ENCODE measurements at places on chromosomes 4 and X. TPM values are rescaled to one million over a fixed set of nuclear protein-coding genes. Genes with fewer than 3 reads are reported as not detected.
A peak's percentile ranks its signal among the peaks of the same experiment; 100 is the strongest.

- H3K27ac ChIP-seq: no peak overlapping the region
- H3K27me3 ChIP-seq: no peaks in the 10 kb centered on the region
- H3K36me3 ChIP-seq: no peaks in the 10 kb centered on the region
- no peaks in the 10 kb centered on the region for H3K4me1 ChIP-seq
Measured at GRCh38 chr4:167602157-167602556, 367.9 kb upstream of the SPOCK3 start.

- H3K4me3 ChIP-seq: no peak overlapping the region
- H3K36me3 ChIP-seq: no peaks in the 10 kb centered on the region
- no peak for DNase-seq
- H3K4me1 ChIP-seq: no peaks in the 10 kb centered on the region
Measured at GRCh38 chr4:166422475-166422874, 549.4 kb downstream of the TLL1 start.

The WAS gene
- 5.2 TPM for total RNA-seq

DNA sequence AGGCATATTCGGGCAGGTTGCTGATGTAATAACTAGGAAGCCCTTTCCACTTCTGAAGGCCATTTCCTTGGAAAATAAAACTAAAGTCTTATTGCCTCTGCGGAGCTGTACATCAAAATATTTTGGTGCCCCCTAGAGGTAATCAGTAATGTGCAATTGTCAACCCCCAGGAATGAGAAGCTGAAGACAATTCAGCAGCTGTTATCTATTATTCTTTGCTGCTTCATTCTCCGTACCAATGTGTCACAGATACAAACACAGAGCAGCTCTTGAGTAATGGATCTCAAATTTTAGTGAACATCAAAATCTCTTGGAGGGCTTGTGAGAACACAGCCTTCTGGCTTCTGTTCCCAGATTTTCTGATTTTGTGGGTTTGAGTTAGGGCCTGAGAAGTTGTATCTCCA is 3.5 kb upstream of the SLIT2 start:
- DNase-seq: no peak
- peaks cover 18% of the 10 kb centered on the region for H3K4me1 ChIP-seq
- peaks cover 10% of the 10 kb centered on the region for H3K27me3 ChIP-seq
- H3K36me3 ChIP-seq: no peaks in the 10 kb centered on the region
- H3K27ac ChIP-seq: no peak overlapping the region
- H3K4me3 ChIP-seq: no peak overlapping the region

- no peak overlapping the region for H3K27ac ChIP-seq
- no peaks in the 10 kb centered on the region for H3K36me3 ChIP-seq
- DNase-seq: no peak
- H3K4me3 ChIP-seq: no peak overlapping the region
- peaks cover 15% of the 10 kb centered on the region for H3K4me1 ChIP-seq
Measured at GRCh38 chrX:65589304-65589703, 54.7 kb upstream of the LAS1L start.

GRCh38 chr4:31365006-31365690 is 645.0 kb downstream of the PCDH7 start:
- H3K4me3 ChIP-seq: no peak overlapping the region
- H3K36me3 ChIP-seq: no peaks in the 10 kb centered on the region
- no peaks in the 10 kb centered on the region for H3K4me1 ChIP-seq
- H3K27ac ChIP-seq: no peak overlapping the region
- DNase-seq: no peak
- H3K27me3 ChIP-seq: no peaks in the 10 kb centered on the region

DNA sequence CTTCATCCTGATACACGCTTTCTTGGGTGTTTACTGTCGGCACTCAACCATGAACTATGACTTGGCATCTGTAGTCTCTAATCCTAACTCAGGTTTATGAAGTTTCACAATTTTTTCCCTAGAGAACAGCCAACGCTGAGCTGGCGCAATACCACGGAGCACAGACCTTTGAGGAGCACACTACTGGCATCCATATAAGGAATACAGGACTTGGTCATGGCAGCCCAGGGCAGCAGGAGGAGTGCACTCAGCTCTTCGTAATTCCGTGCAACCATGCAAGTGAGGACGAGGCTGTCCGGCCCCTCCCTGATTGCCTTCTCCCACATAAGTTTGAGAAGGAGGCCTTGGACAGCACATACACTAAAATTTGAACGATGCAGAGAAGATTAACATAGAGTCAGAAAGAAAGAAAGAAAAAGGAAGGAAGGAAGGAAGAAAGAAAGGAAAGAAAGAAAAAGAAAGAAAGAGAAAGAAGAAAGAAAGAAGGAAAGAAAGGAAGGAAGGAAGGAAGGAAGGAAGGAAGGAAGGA is 41.0 kb upstream of the PDLIM5 start:
- no peaks in the 10 kb centered on the region for H3K36me3 ChIP-seq
- no peaks in the 10 kb centered on the region for H3K27me3 ChIP-seq
- peaks cover 11% of the 10 kb centered on the region for H3K4me1 ChIP-seq
- H3K27ac ChIP-seq: no peak overlapping the region
- H3K4me3 ChIP-seq: no peak overlapping the region

DNA sequence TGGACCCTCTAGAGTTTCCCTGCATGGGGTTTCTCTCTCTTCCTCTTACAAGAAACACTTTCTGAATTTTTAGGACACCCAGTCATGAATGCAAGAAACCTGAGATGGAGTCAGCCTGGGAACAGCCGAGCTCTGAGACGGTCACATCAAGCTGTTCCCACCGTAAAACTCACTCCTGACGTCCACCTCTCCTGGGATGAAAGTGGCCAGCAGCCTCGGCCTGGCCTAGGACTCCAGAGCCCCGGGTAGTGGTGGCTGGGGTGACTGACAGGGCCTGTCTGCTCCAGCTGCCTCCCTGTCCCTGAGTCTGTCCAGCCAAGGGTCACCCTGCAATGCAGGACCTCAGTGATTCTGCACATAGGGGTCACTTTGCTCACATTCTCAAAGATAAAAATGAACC is 217.8 kb downstream of the SHOX start:
- H3K27me3 ChIP-seq: no peaks in the 10 kb centered on the region
- no peak overlapping the region for H3K27ac ChIP-seq
- no peaks in the 10 kb centered on the region for H3K36me3 ChIP-seq

The CHRDL1 gene
- total RNA-seq: 23.4 TPM

GRCh38 chr4:88528861-88529260 is 5.3 kb upstream of the PYURF start:
- H3K27me3 ChIP-seq: no peaks in the 10 kb centered on the region
- no peak overlapping the region for H3K27ac ChIP-seq
- DNase-seq: no peak
- H3K4me1 ChIP-seq: peaks cover 21% of the 10 kb centered on the region
- H3K4me3 ChIP-seq: no peak overlapping the region
- H3K36me3 ChIP-seq: no peaks in the 10 kb centered on the region

DNA sequence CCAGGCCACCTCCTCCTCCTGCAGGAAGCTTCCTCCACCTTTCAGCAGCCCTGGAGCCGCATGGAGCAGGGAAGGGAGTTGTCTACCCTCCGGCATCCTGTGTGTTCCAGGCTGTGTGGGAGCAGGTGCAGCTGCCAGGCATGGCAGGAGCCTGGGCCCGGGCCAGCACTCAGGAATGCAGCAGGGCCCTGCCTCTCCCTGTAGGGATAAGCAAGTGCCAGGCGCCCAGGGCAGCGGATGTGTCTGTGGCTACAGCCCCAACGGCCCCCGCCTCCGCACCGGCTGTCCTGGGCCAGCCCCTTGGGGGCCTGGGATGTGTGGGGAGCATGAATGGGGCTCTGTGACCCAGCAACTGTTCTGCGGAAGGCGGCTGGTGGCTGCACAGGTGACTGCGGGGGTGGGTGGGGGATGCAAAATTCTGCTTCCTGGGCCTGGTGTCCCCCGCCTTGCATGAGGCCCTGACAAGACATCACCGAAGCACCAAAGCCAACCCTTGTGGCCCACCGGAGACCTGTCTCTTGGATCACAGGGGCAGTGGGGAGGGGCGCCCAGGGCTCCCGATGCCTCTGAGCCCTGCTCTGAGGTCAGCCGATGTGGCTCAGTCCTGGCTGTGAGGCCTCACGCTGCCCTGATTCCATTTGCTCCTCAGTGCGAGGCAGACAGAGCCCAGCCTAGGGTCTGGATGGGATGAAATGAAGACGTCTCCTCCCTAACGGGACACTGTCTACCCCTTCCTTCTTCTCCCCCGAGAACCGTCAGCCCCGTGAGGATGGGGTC is 1.4 kb upstream of the DOK7 start:
- H3K36me3 ChIP-seq: no peaks in the 10 kb centered on the region
- H3K4me3 ChIP-seq: no peak overlapping the region
- no peak for DNase-seq
- peaks cover 50% of the 10 kb centered on the region for H3K27me3 ChIP-seq
- H3K27ac ChIP-seq: no peak overlapping the region

DNA sequence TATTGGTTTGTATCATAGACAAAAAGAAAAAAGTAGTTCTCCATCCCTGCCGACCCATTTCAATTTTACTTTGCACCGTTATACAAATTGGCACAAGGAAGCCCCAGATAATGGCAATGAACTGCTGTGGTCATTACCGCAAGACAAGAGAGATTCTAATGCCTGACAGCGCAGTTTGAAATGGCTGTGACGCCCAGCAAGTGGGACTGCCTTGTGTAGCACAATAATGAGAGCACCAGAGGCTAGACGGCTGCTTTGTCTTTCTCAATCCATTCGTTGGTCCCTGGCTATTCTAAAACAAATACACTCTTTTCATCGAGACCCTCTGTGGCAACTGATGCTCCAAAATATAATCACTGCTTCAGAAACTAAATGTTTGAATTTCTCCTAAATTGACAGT is 192.4 kb upstream of the NEIL3 start:
- no peak for DNase-seq
- no peak overlapping the region for H3K27ac ChIP-seq
- H3K36me3 ChIP-seq: no peaks in the 10 kb centered on the region

DNA sequence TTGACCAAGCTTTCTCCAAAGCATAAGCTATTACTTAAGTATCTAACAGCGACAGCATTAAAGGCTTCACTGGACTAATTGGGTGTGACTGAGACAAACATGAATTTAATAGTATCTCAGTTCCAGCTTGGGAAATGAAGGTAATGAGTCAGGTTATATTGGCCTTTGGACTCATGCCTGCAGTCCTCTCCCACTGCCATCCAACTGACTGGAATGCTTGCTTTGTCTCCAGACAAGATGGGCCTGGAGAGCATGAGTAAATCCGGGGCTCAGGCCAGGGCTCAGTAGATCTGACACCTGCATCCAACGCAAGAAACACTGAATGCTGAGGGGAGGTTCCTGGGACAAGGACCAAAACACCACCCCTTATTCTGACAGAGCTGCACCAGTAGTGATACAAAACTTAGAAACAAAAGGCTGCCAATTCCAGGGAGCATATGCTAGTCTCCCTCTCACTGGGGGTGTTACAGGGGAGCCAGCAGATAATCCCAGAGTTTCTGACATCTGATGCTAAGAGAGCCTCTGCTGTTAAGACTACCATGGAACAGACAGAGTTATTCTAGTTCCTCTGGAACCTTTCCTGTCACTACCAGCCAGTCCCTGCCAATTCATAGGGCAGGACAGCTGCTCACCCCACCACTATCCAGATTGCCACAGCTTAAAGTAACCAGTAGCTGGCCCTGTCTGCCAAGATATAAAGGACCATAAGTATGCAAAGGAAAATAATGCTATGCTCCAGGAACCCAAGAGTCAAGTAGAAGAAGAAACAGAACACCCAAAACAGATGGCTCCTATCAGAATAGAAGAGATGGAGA is 293.8 kb downstream of the IQCM start:
- H3K27me3 ChIP-seq: no peaks in the 10 kb centered on the region
- no peak for DNase-seq
- no peak overlapping the region for H3K27ac ChIP-seq
- no peaks in the 10 kb centered on the region for H3K4me1 ChIP-seq

DNA sequence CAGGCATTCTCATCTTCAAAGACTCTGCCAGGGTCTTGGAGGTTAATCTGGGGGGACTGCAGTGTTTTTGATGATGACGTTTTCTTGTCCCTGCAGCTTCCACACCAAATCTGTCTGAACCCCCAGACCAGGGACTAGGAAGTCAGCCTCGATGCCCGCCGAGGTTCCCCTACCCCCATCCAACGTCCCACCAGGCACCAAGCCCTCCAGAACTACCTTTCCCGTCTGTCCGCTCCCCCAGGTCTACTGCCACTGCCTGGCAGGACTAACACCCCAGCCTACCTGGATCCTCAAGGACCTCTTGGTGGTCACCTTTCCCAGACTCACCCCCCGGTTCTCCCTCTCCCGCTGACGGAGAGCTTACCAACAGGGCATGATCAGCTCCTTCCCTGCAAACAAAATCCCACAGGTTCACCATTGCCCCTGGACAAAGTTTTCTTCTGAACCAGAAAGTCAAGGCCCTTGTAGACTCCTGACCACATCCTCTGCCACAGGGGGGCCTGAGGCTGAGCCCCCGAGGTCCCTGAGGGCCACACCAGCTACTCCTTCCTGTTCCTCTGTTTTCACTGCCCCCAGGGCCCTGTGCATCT is 40.9 kb downstream of the HMX1 start:
- H3K4me3 ChIP-seq: no peak overlapping the region
- peaks cover 46% of the 10 kb centered on the region for H3K27me3 ChIP-seq
- H3K4me1 ChIP-seq: no peaks in the 10 kb centered on the region
- H3K36me3 ChIP-seq: no peaks in the 10 kb centered on the region
- peak; percentile 75 for DNase-seq

DNA sequence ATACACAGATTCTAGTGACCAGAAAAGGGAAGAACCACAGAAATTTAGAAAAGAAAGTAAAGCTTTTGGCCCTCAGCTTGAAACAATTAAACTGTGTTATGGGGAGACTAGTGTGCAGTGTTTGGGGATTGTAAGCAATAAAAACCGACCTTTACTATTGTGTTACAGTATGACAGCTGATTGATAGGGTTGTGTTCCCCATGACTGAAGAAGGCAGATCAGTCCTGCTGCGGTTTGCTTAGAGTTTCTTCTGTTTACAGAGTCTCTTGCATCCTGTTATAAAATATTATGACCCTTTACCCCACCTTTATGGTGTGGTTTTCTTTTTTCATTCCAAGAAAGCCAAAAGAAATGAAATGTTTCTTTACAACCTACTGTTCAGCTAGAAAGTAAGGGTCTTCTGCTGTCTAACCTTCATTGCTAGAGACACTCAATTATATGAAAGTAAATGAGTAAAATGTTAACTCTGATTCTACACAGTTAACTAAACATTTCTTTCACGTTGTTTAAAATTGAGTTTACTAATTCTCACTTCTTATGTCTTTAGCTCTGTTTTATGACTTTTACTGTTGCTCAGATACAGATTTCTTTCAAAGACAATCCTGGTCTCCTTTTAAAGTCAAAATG is 18.1 kb downstream of the CHIC1 start:
- H3K36me3 ChIP-seq: no peaks in the 10 kb centered on the region
- no peaks in the 10 kb centered on the region for H3K4me1 ChIP-seq
- H3K4me3 ChIP-seq: no peak overlapping the region
- no peak for DNase-seq
- H3K27me3 ChIP-seq: no peaks in the 10 kb centered on the region

The MAEA gene
- total RNA-seq: 58.7 TPM

- H3K36me3 ChIP-seq: no peaks in the 10 kb centered on the region
- no peaks in the 10 kb centered on the region for H3K27me3 ChIP-seq
- H3K4me3 ChIP-seq: no peak overlapping the region
- no peak for DNase-seq
- H3K27ac ChIP-seq: no peak overlapping the region
Measured at GRCh38 chr4:108116423-108117168, 52.1 kb downstream of the LEF1 start.

- no peaks in the 10 kb centered on the region for H3K36me3 ChIP-seq
- no peak for DNase-seq
- peak overlapping the region; percentile 18 for H3K27ac ChIP-seq
- H3K27me3 ChIP-seq: no peaks in the 10 kb centered on the region
- no peaks in the 10 kb centered on the region for H3K4me1 ChIP-seq
Measured at GRCh38 chrX:18674417-18674787, 2.5 kb upstream of the RS1 start.

The MAGEB17 gene
- total RNA-seq: not detected

The TBC1D9 gene
- total RNA-seq: 8.5 TPM

The EMCN gene
- total RNA-seq: 11.4 TPM

The ZRSR2 gene
- total RNA-seq: 2.3 TPM

GRCh38 chrX:48920718-48921104 is 1.9 kb upstream of the PIM2 start:
- H3K4me3 ChIP-seq: no peak overlapping the region
- no peak for DNase-seq
- no peak overlapping the region for H3K27ac ChIP-seq
- H3K36me3 ChIP-seq: peaks cover 26% of the 10 kb centered on the region
- peaks cover 28% of the 10 kb centered on the region for H3K4me1 ChIP-seq
